Sigmoid colon (tissue), 7 donors: ENCODE measurements at places on chromosomes 1 and 21. TPM values are rescaled to one million over a fixed set of nuclear protein-coding genes. Genes with fewer than 3 reads are reported as not detected.
A peak's percentile ranks its signal among the peaks of the same experiment; 100 is the strongest.

Gene IL19
- not detected for total RNA-seq

DNA sequence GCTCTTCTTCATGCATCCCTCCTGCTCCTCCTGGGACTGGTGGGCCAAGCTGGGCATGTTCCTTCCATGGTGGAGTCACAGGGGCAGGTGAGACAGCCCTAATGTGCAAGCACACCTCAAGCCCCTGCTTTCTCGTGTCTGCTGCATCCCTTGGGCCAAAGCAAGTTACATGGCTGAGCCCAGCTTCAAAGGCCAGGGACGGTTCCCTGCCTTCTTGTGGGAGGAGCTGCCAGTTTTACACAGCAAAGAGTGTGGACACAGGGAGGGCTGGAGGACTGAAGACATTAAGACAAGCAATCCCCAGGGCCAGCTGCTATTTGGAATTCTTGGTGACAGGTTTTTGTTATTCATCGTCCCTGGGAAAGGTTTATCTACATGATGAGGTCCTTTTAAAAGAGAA is 175.2 kb upstream of the CACNA1E start:
- DNase-seq: no peak
- no peak overlapping the region for H3K27ac ChIP-seq
- H3K27me3 ChIP-seq: peaks cover 12% of the 10 kb centered on the region
- H3K4me3 ChIP-seq: no peak overlapping the region
- no peaks in the 10 kb centered on the region for H3K4me1 ChIP-seq

Gene ZFP69B
- total RNA-seq: 0.14 TPM

DNA sequence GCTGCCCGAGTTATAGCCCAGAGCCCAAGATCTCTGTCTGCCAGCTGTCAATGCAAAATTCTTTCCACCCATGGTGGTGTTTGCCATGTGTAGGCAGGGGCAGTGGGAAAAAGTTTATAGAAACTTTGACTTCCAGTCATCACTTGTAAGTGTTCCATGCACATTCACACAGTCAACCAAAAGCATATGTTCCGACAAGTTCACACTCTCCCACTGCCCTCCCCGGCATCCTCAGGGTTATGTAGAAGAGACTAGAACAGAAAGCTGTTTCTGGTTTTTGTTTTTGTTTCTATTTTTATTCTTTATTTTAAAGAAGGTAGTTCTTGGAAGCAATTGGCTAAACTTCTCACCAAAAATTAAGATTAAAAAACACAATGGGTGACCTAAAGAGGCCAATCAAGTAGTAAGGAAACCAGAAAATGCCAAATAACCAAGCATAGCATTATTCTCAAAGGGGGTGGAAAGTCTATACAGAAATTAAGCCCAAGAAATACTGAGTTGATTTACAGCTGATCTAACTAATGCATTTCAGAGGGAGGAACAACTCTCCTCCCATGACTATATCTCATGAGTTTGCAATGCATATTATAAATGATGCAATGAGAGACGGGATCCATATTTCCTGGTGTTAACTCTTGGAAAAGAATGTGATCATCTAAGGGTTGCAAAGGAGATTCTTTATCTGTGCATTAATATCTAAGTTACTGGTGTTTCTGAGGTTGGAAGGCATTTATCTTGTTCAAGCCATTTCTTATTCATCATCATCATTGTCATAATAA is 91.5 kb upstream of the ETS2 start:
- H3K27me3 ChIP-seq: no peaks in the 10 kb centered on the region
- H3K4me1 ChIP-seq: no peaks in the 10 kb centered on the region
- DNase-seq: no peak
- H3K27ac ChIP-seq: no peak overlapping the region
- no peaks in the 10 kb centered on the region for H3K36me3 ChIP-seq
- H3K4me3 ChIP-seq: no peak overlapping the region

Gene ILDR2
- total RNA-seq: 8.1 TPM

- H3K4me3 ChIP-seq: no peak overlapping the region
- H3K36me3 ChIP-seq: no peaks in the 10 kb centered on the region
- no peak for DNase-seq
- H3K4me1 ChIP-seq: peaks cover 29% of the 10 kb centered on the region
- no peaks in the 10 kb centered on the region for H3K27me3 ChIP-seq
These were observed 392.6 kb downstream of the NTNG1 start for GRCh38 chr1:107533436-107533835.

DNA sequence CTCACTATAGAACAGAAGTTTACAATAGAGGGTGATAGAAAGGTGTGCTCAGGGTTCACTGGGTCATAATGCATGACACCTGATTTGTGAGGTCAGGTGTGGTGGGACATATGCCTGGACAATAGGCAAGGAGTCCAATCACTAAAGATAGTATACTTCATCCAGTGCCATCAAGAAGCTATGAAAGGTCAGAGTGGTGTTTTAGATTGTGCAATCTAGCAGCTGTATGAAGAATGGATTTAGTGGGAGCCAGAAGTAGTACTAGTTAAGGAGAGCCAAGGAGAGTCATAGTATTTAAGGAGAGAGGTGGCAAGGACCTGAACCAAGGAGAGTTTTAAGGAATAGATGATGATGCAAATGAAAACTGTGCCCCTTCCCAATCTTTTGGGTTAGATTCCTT is 80.6 kb upstream of the C1orf105 start:
- DNase-seq: no peak
- no peak overlapping the region for H3K4me3 ChIP-seq
- no peaks in the 10 kb centered on the region for H3K36me3 ChIP-seq

DNA sequence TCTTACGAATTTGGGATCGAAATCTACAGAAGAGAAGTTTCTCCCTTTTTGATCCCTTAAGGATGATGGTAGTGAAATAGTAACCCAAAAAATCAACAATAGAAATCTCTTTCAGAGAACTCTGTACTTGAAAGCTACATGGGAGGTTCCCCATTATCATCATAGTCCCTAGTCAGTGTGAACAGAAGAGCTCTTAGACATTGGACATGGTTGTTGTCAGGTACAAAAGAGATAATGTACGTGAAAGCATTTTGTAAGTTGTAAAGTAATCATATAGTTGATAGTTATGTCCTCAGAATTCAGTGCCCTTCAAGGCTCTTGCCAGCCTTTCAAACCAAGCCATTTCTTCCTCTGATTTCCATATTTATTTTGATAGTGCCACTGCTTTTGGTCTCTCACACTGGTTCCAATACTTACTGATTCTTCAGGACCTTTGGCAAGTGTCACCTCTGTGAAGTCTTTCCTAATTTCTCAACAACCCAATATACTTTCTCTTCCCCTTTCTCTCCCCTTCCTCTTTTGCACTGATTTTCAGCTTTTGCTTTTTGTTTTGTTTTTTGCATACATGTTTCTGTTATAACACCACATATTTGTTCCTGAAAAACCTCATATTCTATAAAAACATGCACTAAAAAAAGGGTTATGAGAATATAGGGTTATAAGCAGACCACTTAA is 22.4 kb downstream of the VPS45 start:
- H3K4me3 ChIP-seq: no peak overlapping the region
- no peak overlapping the region for H3K27ac ChIP-seq
- peaks cover 13% of the 10 kb centered on the region for H3K4me1 ChIP-seq
- no peaks in the 10 kb centered on the region for H3K27me3 ChIP-seq
- no peaks in the 10 kb centered on the region for H3K36me3 ChIP-seq

Gene CITED4
- 50.2 TPM for total RNA-seq

DNA sequence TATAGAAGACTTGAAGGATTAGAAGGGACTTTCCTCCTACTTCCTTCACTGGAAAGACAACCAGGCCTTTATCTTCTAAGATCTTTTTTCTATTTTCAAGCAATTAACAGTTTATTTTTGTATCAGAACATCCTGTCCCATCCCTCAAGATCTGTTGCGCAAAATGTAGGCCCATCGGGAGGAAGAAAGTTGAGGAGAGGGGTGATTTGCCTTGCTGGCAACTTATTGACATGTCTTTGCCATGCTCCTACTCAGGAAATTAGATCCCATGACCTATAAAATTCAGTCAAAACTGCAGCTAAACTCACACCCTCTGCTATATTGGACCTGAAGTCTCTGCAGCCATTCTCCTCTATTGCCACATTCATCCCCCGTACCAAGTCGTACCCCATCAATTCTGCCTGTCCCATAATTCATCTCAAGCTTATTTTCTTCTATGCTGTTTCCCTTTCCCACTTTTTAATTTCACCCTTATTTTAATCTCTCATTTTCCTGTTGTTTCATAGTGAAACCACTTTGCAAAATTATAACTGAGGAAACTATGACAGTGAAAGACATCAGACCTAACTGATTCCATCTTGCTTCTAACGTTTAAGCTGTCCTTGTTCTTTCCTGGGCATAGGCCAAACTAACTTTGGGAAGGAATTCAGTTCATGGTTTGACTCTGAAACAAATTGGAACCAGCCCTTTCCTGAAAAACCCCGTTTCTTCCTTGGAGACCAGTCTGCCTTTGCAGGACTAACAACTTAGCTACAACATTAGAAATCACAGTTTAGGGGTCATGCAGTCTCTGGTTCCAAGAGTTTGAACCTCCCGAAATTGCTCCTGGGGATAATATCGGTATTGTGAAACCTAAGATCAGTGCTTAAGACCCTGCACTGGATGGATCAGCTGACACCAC is 195.7 kb upstream of the PTBP2 start:
- H3K36me3 ChIP-seq: no peaks in the 10 kb centered on the region
- no peaks in the 10 kb centered on the region for H3K27me3 ChIP-seq
- peaks cover 8% of the 10 kb centered on the region for H3K4me1 ChIP-seq
- no peak for DNase-seq

Gene OR14K1
- not detected for total RNA-seq

DNA sequence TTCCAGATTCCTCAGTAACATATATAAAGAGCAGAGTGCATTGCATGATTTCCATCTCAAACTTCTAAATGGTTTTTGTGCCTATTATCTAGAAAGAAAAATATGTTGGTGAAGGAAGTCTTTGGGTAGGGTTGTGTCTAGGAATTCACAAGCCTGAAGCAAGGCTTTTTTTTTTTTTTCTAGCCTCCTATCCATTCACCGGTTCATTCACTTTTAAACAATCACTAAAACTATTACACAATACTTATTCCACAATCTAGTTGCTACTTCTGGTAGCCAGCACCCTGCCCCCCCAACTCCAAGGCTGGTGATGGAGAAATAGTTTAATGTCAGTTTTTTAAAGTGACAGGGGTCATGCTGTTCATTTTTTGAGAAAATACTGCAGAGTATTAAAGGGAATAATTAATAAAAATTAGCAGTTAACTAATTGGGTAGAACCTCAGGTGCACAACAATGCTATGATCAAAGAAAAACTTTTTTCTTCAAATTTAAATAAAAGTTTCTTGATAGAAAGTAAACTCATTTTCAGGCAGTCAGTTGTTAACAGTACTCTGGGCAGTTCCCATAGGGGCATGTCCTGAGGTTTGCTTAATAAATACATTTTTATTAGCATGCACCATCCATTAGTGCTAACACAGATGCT is 10.9 kb downstream of the IRF2BP2 start:
- DNase-seq: peak; percentile 83
- peak overlapping the region; percentile 50 for H3K4me3 ChIP-seq
- no peaks in the 10 kb centered on the region for H3K27me3 ChIP-seq
- peak overlapping the region; percentile 99 for H3K27ac ChIP-seq
- peaks cover 56% of the 10 kb centered on the region for H3K4me1 ChIP-seq

DNA sequence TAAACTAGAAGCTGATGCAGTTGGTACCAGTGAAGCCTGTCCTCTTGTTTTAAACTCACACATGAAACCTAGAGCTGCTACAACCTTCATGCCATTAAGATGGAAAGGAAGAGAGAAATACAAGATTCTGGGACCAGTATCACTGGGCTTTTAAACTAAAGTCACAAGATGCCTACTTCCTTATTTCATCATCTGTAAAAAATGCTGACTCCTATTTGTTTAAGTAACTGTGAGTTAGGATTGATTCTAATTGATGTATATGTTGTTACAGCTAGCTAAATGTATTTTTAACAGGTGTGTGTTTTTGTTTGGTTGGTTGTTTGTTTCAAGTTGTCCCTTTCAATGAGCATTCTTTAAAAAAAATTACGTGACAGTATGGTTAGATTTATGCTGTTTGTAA is 833.3 kb upstream of the PRMT6 start:
- no peak overlapping the region for H3K27ac ChIP-seq
- H3K36me3 ChIP-seq: no peaks in the 10 kb centered on the region
- H3K27me3 ChIP-seq: no peaks in the 10 kb centered on the region
- H3K4me3 ChIP-seq: no peak overlapping the region

GRCh38 chr1:37556712-37557196 is at the start of gene DNALI1:
Gene DNALI1 (plus strand): TSS chr1:37556940. CDS start chr1:37556995, 55 bp downstream.
- peak within 1 kb of the TSS; percentile 71 for H3K27ac ChIP-seq

DNA sequence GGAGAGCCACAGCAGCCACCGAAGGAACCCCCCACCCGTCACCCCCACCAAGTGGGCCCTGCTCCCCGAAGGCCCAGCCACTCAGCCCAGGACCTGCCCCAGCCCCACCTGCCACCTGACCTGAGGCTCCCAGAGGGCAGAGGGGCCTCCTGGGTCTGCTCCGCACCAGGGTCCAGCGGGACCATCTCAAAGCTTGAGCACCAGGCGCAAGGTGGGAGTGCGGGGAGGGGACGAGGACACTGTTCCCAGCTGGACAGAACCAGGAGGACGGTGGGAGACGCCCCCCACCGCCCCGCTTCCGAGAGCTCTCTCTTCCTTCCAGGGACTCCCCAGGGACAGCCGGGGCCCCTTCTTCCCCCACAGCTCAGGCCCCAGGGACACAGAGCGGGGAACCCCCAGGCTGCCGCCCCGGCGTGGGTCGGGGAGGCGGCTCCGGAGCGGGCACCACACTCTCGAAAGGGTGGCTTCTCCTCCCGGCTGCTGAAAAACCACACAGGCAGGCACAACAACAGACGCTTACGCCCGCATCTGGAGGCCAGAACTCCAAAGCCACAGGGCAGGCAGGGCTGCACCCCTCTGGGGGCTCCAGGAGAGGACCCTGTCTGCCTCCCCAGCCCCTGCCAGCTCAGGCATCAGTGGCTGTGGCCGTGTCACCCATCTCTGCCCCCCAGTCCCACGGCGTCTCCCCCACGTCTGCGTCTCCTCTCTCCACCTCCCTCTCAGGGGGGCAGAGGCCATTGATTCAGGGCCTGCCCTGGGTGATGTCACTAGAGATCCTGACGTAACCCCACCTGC is 1.9 kb upstream of the TTLL10 start:
- H3K27me3 ChIP-seq: peaks cover 21% of the 10 kb centered on the region
- DNase-seq: no peak
- no peak overlapping the region for H3K27ac ChIP-seq
- no peaks in the 10 kb centered on the region for H3K36me3 ChIP-seq
- H3K4me3 ChIP-seq: no peak overlapping the region

GRCh38 chr1:162351246-162351842 is 25.3 kb downstream of the SPATA46 start:
- H3K27me3 ChIP-seq: no peaks in the 10 kb centered on the region
- no peaks in the 10 kb centered on the region for H3K4me1 ChIP-seq
- H3K27ac ChIP-seq: no peak overlapping the region

GRCh38 chr1:156410238-156410637 is 41.2 kb downstream of the RHBG start:
- no peaks in the 10 kb centered on the region for H3K36me3 ChIP-seq
- H3K27ac ChIP-seq: no peak overlapping the region
- H3K4me3 ChIP-seq: no peak overlapping the region
- peaks cover 3% of the 10 kb centered on the region for H3K27me3 ChIP-seq
- DNase-seq: no peak

Gene IGSF9
- not detected for total RNA-seq
